GM23338 (cell line): ENCODE measurements at places on chromosomes 16 and 17. TPM values are rescaled to one million over a fixed set of nuclear protein-coding genes. Genes with fewer than 3 reads are reported as not detected.

DNA sequence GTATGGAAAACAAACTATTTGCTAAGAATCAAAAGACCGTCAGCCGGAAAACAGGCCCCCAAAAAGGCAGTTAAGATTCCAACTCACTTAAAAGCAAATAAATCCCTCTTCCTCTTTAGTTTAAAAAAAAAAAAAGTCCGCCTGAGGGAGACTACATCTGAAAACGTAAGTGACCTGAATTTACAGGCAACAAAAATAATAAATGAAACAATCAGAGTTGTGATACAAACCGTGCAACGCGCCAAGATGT is 1.1 kb downstream of the KANSL1 start:
- H3K27me3 ChIP-seq, result no peaks in the 10 kb centered on the region
- peak overlapping the region; percentile 54 for H3K4me3 ChIP-seq
- H3K36me3 ChIP-seq, result no peaks in the 10 kb centered on the region
- peaks cover 47% of the 10 kb centered on the region for H3K4me1 ChIP-seq
- no peak for DNase-seq
- peak overlapping the region; percentile 99 for H3K27ac ChIP-seq

GRCh38 chr16:50228364-50228868 is 37.9 kb upstream of the ADCY7 start:
- no peaks in the 10 kb centered on the region for H3K27me3 ChIP-seq
- H3K4me1 ChIP-seq, result no peaks in the 10 kb centered on the region
- DNase-seq, result no peak
- peaks cover 5% of the 10 kb centered on the region; the same call in 1 of the 2 replicates for H3K36me3 ChIP-seq

GRCh38 chr16:17412221-17412620 is 58.5 kb downstream of the XYLT1 start:
- H3K27ac ChIP-seq, result peak overlapping the region; percentile 29; the same call in 1 of the 2 replicates
- peaks cover 15% of the 10 kb centered on the region for H3K4me1 ChIP-seq
- H3K4me3 ChIP-seq, result no peak overlapping the region
- H3K27me3 ChIP-seq, result no peaks in the 10 kb centered on the region
- no peaks in the 10 kb centered on the region for H3K36me3 ChIP-seq

The FOXF1 gene
- 0.10 TPM in 1 of 2 replicates, not detected in the other for total RNA-seq

DNA sequence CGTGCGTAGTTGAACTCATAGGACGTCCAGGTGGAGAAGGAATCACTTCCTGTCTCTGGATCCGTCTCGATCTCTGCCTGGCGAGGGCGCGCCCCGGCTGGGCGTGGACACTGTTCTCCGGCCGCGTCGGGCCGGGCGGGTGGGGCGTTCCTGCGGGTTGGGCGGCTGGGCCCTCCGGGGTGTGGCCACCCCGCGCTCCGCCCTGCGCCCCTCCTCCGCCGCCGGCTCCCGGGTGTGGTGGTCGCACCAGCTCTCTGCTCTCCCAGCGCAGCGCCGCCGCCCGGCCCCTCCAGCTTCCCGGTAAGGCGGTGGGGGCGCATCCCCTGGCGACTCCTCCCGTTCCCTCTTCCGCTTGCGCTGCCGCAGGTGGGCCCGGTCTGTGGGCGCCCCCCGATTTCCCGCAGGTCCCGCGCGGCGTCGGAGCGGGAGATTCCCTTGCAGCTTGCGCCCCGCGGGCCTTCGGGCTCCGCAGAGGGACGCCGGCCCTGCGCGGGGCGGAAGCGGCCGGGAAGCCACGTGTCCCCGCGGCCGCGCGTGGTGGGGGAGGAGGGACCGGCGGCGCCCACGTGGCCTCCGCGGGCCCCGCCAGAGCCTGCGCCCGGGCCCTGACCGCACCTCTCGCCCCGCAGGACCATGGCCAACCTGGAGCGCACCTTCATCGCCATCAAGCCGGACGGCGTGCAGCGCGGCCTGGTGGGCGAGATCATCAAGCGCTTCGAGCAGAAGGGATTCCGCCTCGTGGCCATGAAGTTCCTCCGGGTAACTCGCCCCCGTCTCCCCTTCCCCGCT is at the start of gene NME2:
Gene NME2, plus strand, starts transcription at position 214 of the 789 bp plus-strand sequence. Its CDS starts 420 bp downstream, at position 634.
- H3K4me3 ChIP-seq, result peak within 1 kb of the TSS; percentile 92
- H3K36me3 ChIP-seq, result peaks cover 53% of the 10 kb centered on the region
- DNase-seq, result peak; percentile 93

DNA sequence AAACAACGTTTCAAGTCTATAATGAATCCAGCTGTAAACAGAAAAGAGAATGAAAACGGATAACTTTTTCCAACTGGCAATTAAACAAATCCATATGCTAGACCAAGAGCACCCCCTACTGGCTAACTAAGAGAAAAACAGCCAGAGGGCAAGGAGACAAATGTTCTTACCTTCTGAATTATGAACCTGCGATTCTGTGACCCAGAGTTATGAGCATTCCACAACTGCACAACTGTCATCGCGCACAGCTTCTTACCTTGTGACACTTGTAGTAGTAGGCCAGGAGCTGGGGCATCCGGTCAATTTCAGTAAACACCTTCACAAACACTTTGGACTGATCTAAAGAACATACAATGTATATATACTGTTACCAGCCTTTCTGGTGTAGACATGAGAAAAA is 18.6 kb downstream of the COG7 start:
- DNase-seq, result peak; percentile 75
- no peak overlapping the region for H3K4me3 ChIP-seq
- H3K4me1 ChIP-seq, result no peaks in the 10 kb centered on the region
- peaks cover 13% of the 10 kb centered on the region for H3K36me3 ChIP-seq
- H3K27me3 ChIP-seq, result no peaks in the 10 kb centered on the region
- no peak overlapping the region for H3K27ac ChIP-seq

GRCh38 chr17:2062571-2063183 is 7.8 kb downstream of the HIC1 start:
- DNase-seq, result peak; percentile 45
- H3K36me3 ChIP-seq, result no peaks in the 10 kb centered on the region
- peaks cover 29% of the 10 kb centered on the region for H3K4me1 ChIP-seq

- peaks cover 4% of the 10 kb centered on the region; the same call in 1 of the 2 replicates for H3K27me3 ChIP-seq
- H3K36me3 ChIP-seq, result no peaks in the 10 kb centered on the region
- no peak overlapping the region for H3K27ac ChIP-seq
- peak; percentile 65 for DNase-seq
These were observed 3.0 kb downstream of the RHBDF2 start for GRCh38 chr17:76497979-76498875.

The HSD3B7 gene
- 6.4 and 12.2 TPM in 2 replicates for total RNA-seq

The DNAI2 gene
- not detected in 2 replicates for total RNA-seq

DNA sequence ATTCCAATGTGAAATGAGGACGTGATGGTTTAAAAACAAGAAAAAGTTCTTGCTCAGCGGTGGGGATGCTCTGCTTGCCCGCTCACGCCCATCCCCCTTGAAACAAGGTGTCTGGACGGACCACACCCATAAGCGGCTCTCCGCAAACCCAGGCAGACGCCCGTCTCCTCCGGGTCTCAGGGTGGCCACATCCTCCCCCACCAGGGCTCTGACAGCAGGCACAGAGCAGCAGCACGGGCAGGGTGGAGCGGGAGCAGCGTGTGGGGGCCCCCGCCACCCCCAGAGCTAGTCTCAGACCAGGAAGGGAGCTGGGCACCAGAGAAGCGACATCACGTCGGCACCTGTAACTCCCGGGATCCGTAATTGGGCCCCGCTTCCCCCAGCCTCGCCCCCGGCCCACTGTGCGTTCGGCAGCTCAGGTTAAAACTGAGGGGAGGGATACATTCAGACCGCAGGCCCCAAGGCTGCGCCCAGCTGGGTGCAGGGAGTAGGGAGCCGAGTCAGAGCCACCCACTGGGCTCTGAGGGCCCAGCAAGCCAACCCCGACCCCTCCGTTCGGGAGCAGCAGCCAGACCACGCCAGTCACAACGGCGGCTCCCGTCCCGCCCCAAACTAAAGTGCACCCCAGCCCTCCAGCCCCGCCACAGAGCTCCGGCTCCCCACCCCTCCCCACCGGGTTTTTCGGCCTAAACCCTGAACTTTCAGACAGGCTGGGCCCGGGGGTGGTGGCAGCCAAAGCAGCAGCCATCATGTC is 22.0 kb downstream of the CLUH start:
- H3K36me3 ChIP-seq, result no peaks in the 10 kb centered on the region
- no peak overlapping the region for H3K27ac ChIP-seq
- peaks cover 13% of the 10 kb centered on the region for H3K4me1 ChIP-seq
- H3K27me3 ChIP-seq, result no peaks in the 10 kb centered on the region

The SEPTIN12 gene
- total RNA-seq, result not detected in 2 replicates

- DNase-seq, result no peak
- no peaks in the 10 kb centered on the region for H3K4me1 ChIP-seq
- H3K4me3 ChIP-seq, result no peak overlapping the region
- no peak overlapping the region for H3K27ac ChIP-seq
- no peaks in the 10 kb centered on the region for H3K27me3 ChIP-seq
These were observed 12.5 kb upstream of the SLC16A11 start for GRCh38 chr17:7056386-7056785.

The TLCD2 gene
- total RNA-seq, result 0.58 and 1.4 TPM in 2 replicates

The RNF157 gene
- total RNA-seq, result 11.7 and 13.8 TPM in 2 replicates

GRCh38 chr17:31699281-31699680 is 159.8 kb downstream of the COPRS start:
- DNase-seq, result no peak
- no peaks in the 10 kb centered on the region for H3K27me3 ChIP-seq
- H3K36me3 ChIP-seq, result no peaks in the 10 kb centered on the region
- no peak overlapping the region for H3K27ac ChIP-seq
- no peaks in the 10 kb centered on the region for H3K4me1 ChIP-seq

- no peaks in the 10 kb centered on the region for H3K36me3 ChIP-seq
- H3K27ac ChIP-seq, result no peak overlapping the region
- no peaks in the 10 kb centered on the region for H3K4me1 ChIP-seq
- no peak overlapping the region for H3K4me3 ChIP-seq
These were observed 55.7 kb downstream of the KNOP1 start for GRCh38 chr16:19662351-19662750.

GRCh38 chr17:39404542-39405378 is 3.3 kb upstream of the FBXL20 start:
- H3K27ac ChIP-seq, result no peak overlapping the region
- no peak for DNase-seq
- no peaks in the 10 kb centered on the region; the same call in none of the 2 replicates for H3K4me1 ChIP-seq

GRCh38 chr16:84625556-84625955 is 7.7 kb upstream of the COTL1 start:
- H3K4me3 ChIP-seq, result no peak overlapping the region
- no peak overlapping the region for H3K27ac ChIP-seq
- peaks cover 5% of the 10 kb centered on the region; the same call in 1 of the 2 replicates for H3K4me1 ChIP-seq
- H3K27me3 ChIP-seq, result no peaks in the 10 kb centered on the region

The TOM1L1 gene
- 58.0 and 68.0 TPM in 2 replicates for total RNA-seq

The RPS2 gene
- total RNA-seq, result 3,232 and 3,786 TPM in 2 replicates

GRCh38 chr16:56691885-56692284 is 9.6 kb downstream of the MT1X start:
- no peak overlapping the region for H3K4me3 ChIP-seq
- DNase-seq, result peak; percentile 67
- H3K27ac ChIP-seq, result no peak overlapping the region
- no peaks in the 10 kb centered on the region for H3K36me3 ChIP-seq
- H3K27me3 ChIP-seq, result no peaks in the 10 kb centered on the region

The HAP1 gene
- 2.2 and 3.5 TPM in 2 replicates for total RNA-seq

The HBQ1 gene
- 3.1 and 6.6 TPM in 2 replicates for total RNA-seq

GRCh38 chr16:7653746-7654461 is 321.3 kb downstream of the RBFOX1 start:
- no peak overlapping the region for H3K4me3 ChIP-seq
- H3K4me1 ChIP-seq, result no peaks in the 10 kb centered on the region; the same call in 1 of the 2 replicates
- DNase-seq, result no peak
- H3K36me3 ChIP-seq, result no peaks in the 10 kb centered on the region

GRCh38 chr16:15966420-15966819 is 17.0 kb downstream of the ABCC1 start:
- peaks cover 26% of the 10 kb centered on the region for H3K4me1 ChIP-seq
- DNase-seq, result no peak
- no peaks in the 10 kb centered on the region for H3K27me3 ChIP-seq
- H3K36me3 ChIP-seq, result no peaks in the 10 kb centered on the region; the same call in 1 of the 2 replicates
- H3K4me3 ChIP-seq, result no peak overlapping the region

GRCh38 chr17:20171741-20172365 is 162.7 kb downstream of the SPECC1 start:
- H3K36me3 ChIP-seq, result no peaks in the 10 kb centered on the region
- peaks cover 67% of the 10 kb centered on the region for H3K4me1 ChIP-seq
- no peaks in the 10 kb centered on the region for H3K27me3 ChIP-seq
- no peak for DNase-seq

DNA sequence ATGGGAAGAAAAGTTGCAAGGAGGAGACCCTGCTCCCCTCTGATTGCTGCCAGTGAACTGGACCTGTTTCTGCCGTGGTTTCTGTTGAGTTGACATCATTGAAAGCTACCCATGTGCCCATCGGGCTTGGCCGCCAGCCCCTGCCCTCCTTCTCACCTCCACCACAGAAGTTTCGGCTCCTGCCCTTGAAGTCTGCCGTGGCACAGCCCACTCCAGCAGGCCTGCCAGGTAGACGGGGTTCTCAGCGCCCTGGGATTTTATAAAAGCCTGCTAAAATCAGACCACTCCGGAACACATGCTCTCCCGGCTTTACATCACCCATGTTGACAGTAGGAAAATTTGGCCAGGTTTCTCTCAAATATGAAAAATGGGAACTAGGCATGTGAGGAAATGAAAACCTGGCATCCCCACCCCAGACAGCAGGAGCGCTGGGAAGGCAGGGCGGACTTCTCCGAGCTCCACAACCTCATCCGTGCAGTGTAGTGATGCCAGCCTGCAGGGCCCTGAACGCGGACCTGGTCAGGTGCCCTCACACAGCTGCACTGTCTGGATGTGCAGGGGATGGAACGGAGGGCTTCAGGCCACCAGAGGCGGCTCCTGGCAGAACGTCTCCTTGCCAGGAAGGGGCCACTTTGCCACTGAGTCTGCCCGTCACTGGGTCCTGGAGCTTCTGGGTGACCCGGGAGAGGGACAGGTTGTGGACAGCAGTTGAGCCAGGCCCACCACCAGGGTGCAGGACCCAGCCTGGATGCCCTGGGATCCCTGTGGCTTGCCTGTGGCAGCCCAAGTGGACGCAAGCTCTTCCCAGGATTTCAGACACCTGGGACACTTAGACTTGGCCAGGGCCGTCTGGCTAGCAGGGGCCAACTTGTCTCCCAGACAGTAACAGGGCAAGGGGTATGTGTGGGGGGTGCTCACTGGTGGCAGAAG is 6.9 kb upstream of the GSE1 start:
- peak overlapping the region; percentile 97 for H3K27ac ChIP-seq
- H3K4me3 ChIP-seq, result 0 out of 2 replicates have a peak overlapping the region, but pooled peaks have one; percentile 32
- H3K36me3 ChIP-seq, result no peaks in the 10 kb centered on the region
- peaks cover 7% of the 10 kb centered on the region; the same call in 1 of the 2 replicates for H3K27me3 ChIP-seq
